ENCODE measurements at places on chromosomes 7 and 10. TPM values are rescaled to one million over a fixed set of nuclear protein-coding genes. Genes with fewer than 3 reads are reported as not detected.

DNA sequence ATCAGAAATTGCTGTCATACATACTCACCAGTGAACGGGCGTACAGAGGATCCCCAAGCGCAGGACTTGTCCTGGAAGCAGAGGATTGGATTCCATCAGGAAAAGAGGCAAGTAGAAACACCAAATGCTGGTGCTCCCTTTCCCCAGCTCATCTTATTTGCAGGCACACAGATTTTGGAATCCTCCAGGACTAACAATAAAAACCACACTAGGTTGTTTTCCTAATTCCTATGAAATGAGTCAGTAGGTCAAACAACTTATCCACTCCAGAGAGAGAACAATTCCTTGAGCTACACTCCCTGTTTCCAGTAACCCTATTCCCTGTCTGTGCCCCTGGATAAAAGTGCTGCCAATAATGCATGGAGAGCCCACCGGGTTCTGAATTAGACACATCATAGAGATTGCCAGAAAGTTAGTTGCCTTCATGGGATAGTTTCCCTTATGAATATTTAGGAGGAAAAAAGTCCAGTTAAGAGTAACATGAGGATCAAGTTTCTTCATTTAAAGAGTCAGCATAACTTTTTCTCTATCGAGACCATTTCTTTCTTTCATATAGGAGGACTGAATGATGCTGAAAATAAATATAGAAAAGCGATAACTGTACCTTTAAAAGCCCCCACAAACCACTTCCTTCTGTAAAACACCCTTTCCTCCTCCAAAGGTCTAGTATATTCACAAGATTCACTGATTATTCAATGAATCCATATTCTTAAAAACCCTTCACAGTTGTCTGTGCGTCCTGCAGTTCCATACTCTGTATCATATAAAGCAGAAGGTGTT is 178.3 kb upstream of the KLF14 start:
- peaks cover 9% of the 10 kb centered on the region for H3K36me3 ChIP-seq
- H3K27me3 ChIP-seq, result no peaks in the 10 kb centered on the region
- DNase-seq, result peak; percentile 84

OR2A42 gene
- total RNA-seq, result not detected

DNA sequence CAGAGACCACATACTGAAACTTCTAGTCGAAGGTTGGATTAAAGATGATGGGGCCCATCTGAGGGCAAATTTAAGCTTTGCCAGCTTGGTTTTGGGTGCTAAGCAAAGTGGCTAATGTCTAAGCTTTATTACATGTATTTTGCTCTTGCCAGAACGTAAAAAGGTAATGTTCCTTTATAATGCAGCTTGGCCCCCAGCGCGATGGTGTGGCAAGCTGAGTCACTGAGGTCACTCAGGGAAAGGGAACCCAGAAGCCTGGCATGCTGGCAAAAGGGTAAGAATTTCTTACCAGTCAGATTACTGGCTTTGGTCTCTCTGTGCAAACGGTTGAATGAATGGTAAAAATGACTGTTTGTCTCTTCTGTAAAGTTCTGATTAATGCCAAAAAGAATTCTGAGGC is 158.3 kb upstream of the KCND2 start:
- DNase-seq, result no peak
- H3K27me3 ChIP-seq, result no peaks in the 10 kb centered on the region
- H3K36me3 ChIP-seq, result no peaks in the 10 kb centered on the region
- H3K4me3 ChIP-seq, result no peak overlapping the region

GJD4 gene
- total RNA-seq, result 0.17 TPM

CYP2C19 gene
- not detected for total RNA-seq

DNA sequence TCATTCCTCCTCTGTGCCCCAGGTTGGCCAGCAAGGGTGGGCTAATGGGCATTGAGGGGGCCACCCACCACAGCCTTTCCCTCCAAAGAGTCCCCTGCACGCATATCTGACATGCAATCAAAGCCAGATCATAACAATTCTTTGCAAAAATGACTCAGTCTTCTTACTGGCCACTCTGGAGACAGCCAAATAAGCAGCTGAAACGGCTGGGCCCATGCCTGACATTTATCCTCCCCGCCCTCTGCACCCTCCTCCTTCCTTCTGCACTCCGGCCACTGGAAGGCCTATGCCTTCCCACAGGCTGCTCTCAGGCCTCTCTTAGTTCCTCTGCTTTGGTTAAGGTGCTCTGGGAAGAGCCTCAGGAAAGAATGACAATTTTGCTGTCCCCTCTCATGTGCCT is 29.2 kb upstream of the NPFFR1 start:
- no peaks in the 10 kb centered on the region for H3K27me3 ChIP-seq
- H3K27ac ChIP-seq, result no peak overlapping the region
- no peaks in the 10 kb centered on the region for H3K36me3 ChIP-seq
- no peak for DNase-seq
- H3K4me3 ChIP-seq, result no peak overlapping the region

- no peak overlapping the region for H3K4me3 ChIP-seq
- no peaks in the 10 kb centered on the region for H3K4me1 ChIP-seq
- no peak for DNase-seq
- H3K36me3 ChIP-seq, result no peaks in the 10 kb centered on the region
Observed at GRCh38 chr7:104859754-104860426, 154.1 kb upstream of the KMT2E start.

DNA sequence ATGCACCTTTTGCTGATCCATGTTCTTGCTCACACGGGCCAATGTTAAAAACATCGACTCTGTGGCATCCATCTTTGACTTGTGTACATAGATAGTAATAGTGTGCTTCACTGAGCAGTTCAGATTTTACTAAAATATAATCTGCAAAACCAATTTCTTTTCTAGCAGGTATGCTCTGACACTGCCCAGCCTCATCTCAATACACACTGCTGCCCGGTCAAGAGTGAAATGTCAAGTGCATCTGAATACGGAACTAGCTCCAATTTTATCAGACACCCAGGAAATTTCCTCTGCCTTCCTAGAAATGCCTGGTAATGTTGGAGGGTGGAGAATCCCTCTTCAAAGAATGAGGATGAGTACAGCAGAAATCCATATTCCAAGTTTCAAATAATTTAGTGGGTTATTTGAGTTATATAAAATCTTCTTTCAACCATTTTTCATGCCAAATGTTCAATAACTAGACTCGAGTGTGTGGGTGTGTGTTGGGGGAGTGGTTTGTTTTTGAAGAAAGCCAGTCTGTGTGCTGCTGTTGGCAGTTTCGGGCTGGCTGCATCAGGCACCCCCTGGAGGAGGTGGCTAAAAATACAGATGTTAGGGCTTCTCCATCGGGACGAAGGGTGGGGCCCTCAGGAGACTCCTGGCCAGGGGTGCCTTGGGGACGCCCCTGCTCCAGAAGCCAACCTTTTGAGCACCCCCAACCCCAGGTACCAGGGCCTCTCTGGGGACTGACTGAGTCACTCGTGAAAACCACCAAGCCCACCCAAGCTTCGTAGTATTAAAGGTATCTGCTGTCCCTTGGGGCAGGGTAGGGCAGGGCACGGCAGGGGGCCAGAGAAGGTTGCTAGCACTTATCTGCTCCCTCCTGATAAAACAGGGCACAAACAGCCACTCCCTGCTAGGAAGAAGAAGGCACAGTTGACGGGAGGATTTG is 15.4 kb downstream of the CTBP2 start:
- DNase-seq, result peak; percentile 63
- no peaks in the 10 kb centered on the region for H3K27me3 ChIP-seq
- no peaks in the 10 kb centered on the region for H3K36me3 ChIP-seq
- peaks cover 33% of the 10 kb centered on the region for H3K4me1 ChIP-seq
- H3K27ac ChIP-seq, result peak overlapping the region; percentile 35
- H3K4me3 ChIP-seq, result no peak overlapping the region

HOXA9 gene
- under 0.01 TPM for total RNA-seq

- no peaks in the 10 kb centered on the region for H3K4me1 ChIP-seq
- no peak overlapping the region for H3K27ac ChIP-seq
- H3K27me3 ChIP-seq, result peaks cover 25% of the 10 kb centered on the region
- no peaks in the 10 kb centered on the region for H3K36me3 ChIP-seq
- no peak for DNase-seq
- H3K4me3 ChIP-seq, result no peak overlapping the region
Observed at GRCh38 chr10:86361156-86362128, 5.2 kb downstream of the GRID1 start.

GRCh38 chr7:156732091-156732625 is 91.6 kb downstream of the RNF32 start:
- no peaks in the 10 kb centered on the region for H3K36me3 ChIP-seq
- H3K27me3 ChIP-seq, result no peaks in the 10 kb centered on the region
- no peak overlapping the region for H3K4me3 ChIP-seq
- peak; percentile 47 for DNase-seq
- H3K27ac ChIP-seq, result no peak overlapping the region

DNA sequence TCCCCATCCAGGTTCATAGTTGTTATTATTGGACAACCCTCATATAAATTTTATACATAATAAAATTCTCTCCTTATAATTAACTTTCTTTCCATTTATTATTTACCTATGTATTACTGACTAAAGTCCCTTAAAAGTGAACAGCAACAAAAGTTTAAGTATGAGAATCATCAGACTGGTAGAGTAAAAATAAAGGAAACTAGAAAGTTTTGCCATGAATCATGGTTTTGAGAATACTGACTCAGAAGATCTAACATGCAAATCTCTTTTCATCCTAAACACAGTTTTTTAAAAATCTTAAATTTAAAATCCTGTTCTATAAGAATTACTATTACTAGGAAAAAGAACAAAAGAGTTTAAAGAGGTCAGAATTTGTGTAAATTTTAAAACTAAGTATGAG is 32.1 kb downstream of the HERC4 start:
- peaks cover 4% of the 10 kb centered on the region for H3K4me1 ChIP-seq
- no peaks in the 10 kb centered on the region for H3K27me3 ChIP-seq
- H3K36me3 ChIP-seq, result peaks cover 2% of the 10 kb centered on the region
- H3K27ac ChIP-seq, result no peak overlapping the region
- DNase-seq, result peak; percentile 55
- H3K4me3 ChIP-seq, result no peak overlapping the region

ACTR3C gene
- total RNA-seq, result 0.50 TPM

DNA sequence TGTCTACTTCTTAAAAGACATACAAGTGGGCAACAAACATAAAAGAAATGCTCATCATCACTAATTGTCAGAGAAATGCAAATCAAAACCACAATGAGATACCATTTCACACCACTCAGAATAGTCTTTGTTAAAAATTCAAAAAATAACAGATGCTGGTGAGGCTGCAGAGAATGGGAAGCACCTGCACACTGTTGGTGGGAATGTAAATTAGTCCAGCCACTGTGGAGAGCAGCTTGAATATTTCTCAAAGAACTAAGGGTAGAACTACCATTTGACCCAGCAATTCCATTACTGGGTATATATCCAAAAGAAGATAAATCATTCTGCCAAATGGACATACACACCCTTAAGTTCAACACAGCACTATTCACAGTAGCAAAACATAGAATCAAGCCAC is 61.8 kb upstream of the STEAP1 start:
- DNase-seq, result no peak
- H3K27ac ChIP-seq, result no peak overlapping the region
- H3K4me1 ChIP-seq, result no peaks in the 10 kb centered on the region
- no peak overlapping the region for H3K4me3 ChIP-seq
- no peaks in the 10 kb centered on the region for H3K27me3 ChIP-seq

- no peaks in the 10 kb centered on the region for H3K27me3 ChIP-seq
- no peaks in the 10 kb centered on the region for H3K36me3 ChIP-seq
- H3K27ac ChIP-seq, result no peak overlapping the region
- no peaks in the 10 kb centered on the region for H3K4me1 ChIP-seq
Observed at GRCh38 chr7:2948749-2949148, 94.9 kb downstream of the CARD11 start.

LRRC17 gene
- 12.6 TPM for total RNA-seq

NUTM2B gene
- 0.51 TPM for total RNA-seq

WEE2 gene
- not detected for total RNA-seq

Data from fibroblast of lung (primary cell).